Stimulated activated naive CD8-positive, alpha-beta T cell treated with anti-CD3 and anti-CD28 coated beads, Interleukin-15, amount 100 ng/mL, for 72 hours (primary cell): ENCODE measurements at places on chromosomes 2 and 18.

DNA sequence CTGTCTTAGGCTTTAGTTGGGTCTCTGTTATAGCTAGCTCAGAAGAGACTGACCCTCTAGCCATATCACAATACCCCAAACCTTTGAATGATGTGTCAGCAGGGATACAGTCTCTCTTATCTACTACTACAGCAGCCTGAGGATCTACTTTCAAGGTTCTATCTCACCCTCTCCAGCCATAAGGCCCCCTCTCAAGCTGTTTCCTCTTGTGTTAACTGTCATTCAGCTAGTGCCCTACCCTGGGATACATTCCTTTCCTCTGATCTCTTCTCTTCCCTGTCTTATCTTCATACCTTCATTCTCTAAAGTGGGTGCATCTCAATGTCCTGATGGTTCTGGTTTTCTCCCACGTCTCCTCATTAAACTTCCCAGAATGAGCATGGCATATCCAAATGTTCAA, 434.7 kb downstream of the NRXN1 start:
- DNase-seq = no peak

DNA sequence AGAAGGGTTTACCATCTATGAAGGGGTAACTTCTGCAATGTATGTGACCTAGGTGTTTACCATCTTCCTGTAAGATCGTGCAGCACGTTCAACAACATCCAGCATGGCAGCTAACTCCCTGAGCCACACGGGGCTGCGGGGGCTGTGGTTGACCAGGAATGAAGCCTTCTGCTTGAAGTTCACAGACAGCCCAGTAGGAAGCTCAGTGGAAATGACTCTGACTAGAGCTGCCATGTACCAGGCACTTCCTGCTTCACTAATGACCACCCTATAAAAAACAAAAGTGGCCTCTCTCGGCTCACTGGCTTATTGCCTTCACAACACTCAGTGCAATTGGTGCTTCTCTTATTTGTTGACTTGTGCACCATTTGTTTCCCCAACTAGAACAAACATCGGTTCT, 99.7 kb upstream of the SMAD7 start:
- DNase-seq = no peak

DNA sequence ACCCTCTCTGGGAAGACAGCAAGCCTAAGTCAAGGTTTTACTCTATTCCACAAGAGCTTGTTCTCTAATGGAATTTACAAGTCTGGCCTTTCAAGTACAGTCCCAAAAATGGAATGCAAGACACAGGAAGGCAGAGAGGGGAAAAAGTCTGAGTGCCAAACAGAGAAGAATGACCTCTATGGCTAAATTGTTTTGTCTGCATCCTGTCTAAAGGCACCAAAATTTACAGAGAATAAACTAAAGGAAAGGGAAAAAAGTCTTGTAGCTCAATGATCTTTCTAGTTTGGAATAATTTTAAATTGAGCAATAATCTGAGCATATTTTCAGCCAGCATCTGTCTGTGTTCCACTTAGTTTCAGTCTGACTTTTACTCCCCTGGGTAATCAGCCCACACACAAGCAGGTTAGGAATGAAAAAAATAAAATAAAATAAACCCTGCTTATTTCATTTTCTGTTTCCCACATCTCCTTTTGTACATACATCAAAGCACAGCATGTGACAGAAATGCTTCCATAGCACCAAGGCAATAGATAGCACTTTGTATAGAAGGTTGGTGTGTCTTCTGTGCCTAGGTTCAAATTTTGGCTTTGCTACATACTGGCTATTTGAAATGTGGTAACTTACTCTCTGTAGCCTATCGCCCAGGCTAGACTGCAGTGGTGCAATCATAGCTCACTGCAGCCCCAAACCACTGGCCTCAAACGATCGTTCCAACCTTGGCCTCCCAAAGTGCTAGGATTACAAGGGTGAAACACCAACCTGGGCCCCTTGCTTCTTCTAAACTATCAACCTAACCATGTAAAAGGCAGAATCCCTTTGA, 105.1 kb downstream of the SLC8A1 start:
- DNase-seq = no peak

- DNase-seq = no peak
Observed at GRCh38 chr2:180319586-180320405, 312.7 kb upstream of the CWC22 start.

- no peak for DNase-seq
Observed at GRCh38 chr2:130351711-130352110, 4.1 kb upstream of the PTPN18 start.

DNA sequence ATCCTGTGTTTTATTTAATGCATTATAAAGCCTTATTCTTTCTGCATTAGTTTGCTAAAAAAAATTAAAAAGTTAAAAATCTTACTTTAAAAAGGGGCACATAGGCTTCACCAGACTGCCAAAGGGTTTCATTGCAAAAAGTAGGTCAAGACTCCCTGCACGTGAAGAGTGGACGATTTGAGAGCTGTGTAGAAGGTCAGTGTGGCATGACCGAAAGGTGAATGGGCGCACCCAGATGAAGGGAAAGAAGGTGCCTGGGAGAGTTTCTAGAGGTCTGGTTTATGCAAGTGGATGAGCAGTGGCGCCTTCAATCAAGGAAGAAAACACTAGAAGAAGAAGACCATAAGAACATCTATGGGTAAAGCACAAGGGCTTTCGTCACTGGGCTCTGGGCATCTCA, 111.0 kb downstream of the SP3 start:
- DNase-seq = no peak

- DNase-seq = no peak
Observed at GRCh38 chr2:132038179-132038882, 123.4 kb downstream of the ANKRD30BL start.

GRCh38 chr2:191404568-191404991, 159.4 kb downstream of the MYO1B start:
- no peak for DNase-seq

DNA sequence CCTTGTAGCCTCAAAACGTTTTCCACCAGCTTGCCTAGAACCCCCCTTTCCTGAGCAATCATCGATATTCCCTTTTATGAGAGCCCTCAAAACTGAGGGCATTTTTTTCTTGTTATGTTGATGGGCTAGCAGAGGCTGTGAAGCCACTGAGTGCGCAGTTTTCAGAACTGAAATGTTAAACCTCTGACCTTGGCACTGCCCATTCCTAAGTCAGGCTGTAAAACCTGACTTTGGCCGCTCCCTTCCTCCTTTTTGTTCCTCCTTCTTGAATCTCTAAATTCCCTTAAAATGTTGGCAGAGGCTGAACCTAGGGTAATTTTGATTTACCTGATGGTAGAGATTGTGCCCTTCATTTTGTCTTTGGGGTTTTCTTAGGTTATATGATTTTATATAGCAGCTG, 334.2 kb downstream of the KIAA1328 start:
- no peak for DNase-seq

- DNase-seq = no peak
Observed at GRCh38 chr2:237091779-237092436, 6.2 kb downstream of the COPS8 start.

DNA sequence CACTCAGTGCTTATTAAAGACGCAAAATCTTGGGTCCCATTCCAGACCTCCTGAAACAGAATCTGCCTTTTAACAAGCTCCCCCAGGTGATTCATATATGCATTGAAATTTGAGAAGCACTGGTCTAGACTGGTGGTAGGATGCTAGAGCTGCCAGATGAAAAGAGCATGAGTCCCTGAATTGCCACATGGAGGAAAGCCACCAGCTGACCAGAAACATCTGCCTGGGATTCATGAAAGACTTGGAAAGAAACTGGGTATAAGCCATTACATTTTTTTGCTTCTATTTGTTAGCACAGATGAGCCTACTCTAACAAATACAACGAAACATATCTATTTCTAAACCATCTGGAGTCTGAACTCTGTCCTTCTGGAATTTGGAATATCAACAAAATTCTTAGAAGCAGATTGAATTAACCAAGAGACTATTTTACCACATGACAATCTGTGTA, 228.9 kb downstream of the RBM43 start:
- no peak for DNase-seq

DNA sequence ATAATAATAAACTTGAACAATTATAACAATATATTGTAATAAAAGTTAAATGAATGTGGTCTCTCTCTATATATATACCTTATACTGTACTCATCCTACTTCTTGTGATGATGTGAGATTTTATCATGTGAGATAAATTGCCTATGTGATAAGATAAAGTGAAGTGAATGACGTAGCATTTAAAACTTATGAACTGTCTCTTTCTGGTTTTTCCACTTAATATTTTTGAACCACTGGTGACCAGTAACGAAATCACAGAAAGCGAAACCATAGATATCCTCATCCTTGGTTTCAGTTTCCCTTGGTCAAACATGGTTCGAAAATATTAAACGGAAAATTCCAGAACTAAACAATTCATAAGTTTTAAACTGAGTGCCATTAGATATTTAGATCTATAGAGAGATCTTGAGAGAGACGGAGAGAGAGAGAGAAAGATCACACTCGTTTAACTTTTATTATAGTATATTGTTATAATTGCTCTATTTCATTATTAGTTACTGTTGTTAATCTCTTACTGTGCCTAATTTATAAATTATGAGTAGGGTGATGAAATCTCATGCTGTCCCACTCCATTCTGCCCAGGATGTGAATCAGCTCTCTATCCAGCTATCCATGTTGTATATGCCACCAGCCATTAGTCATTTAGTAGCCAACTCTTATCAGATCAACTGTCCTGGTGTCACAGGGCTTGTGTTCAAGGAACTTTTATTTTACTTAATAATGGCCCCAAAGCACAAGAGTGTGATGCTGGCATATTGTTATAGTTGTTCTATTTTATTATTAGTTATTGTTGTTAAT, 156.8 kb downstream of the THADA start:
- no peak for DNase-seq

- DNase-seq = no peak
Observed at GRCh38 chr2:15191789-15192188, 369.3 kb downstream of the NBAS start.

GRCh38 chr2:54986264-54986663, 64.0 kb downstream of the RTN4 start:
- DNase-seq = no peak

GRCh38 chr2:25184254-25184653, 15.9 kb upstream of the POMC start:
- no peak for DNase-seq

DNA sequence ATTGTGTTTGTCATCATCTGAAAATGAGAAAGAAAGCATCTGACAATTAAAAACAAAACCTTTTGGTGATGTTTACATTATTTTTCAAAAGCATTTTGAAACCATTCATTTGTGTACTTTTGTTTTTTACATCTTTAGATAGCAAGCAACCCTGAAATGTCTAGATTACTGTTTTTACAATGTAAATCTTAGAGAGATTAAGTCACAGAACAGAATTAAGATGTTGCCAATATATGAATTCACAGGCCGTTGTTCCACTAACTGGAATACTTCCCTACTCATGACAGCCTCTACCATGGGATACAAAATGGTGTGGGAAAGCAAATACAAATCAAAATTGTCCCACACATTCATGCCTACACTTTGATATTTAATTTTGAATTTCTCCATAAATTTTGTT, 480.0 kb upstream of the ZEB2 start:
- no peak for DNase-seq

GRCh38 chr2:67522148-67522547, 125.0 kb downstream of the ETAA1 start:
- DNase-seq = no peak

DNA sequence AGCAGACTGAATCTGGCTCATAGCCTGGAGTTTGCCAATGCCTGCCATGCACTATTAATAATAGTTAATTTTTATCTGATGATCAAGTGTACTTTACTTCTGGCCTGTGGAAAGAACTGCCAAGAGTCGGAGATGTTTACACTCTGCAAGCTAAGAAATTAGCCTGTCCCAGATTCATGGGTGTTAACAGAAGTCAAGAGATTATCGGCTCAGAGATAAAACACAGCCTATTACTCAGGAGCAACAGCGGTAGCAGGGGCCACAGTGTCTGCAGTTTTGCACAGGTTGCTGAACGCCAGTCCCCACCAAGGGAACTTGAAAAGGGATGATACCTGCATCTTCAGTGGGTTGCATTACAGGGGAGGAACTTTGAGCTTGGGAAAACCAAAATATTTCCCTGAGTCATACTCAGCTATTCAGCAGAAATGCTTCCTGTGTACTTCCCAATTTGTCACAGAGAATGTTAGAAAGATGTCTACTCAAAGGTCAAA, 4.3 kb upstream of the ADI1 start:
- no peak for DNase-seq

DNA sequence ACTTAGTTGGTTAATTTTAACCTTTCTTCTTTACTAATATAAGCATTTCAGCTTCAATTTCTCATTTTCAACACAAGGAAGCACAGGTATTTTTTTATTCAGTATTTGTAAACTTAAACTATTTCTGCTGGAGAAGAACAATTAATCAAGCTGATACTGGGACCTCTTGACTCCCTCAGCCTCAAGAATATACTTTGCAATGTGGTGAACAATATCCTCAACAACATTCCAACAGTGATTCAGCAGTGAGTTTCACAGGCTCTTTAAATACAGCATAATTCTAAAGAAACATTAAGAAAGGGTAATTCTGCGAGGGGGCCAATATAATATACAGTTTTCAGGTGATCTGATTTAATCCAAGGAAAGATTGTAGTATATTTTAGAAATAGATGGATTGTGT, 10.0 kb downstream of the RAPGEF4 start:
- no peak for DNase-seq

GRCh38 chr2:242034138-242034537, 164.6 kb downstream of the RTP5 start:
- DNase-seq = no peak

DNA sequence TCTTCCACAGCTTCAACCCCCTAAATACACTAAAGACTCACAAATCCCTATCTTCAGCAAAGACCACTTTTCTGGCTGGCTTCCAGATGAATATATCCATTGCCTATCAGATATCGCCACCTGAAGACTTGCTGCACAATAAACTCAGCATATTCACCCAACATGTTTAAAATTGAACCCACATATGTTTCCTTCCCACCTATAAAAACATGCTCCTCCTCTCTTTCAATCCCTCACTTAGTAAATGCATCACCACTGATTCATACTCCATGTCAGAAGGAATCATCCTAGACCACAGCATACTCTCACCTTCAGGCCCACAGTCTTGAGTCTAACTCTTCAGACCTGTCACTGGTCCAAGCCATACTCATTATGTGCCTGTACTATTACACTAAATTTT, 5.3 kb downstream of the SPC25 start:
- no peak for DNase-seq
